Anterior cingulate cortex (tissue), 58 donors: ENCODE measurements at places on chromosomes 4 and X.

GRCh38 chrX:142977128-142977914 lies 48.4 kb upstream of the SPANXN4 start:
- no peak for DNase-seq

DNA sequence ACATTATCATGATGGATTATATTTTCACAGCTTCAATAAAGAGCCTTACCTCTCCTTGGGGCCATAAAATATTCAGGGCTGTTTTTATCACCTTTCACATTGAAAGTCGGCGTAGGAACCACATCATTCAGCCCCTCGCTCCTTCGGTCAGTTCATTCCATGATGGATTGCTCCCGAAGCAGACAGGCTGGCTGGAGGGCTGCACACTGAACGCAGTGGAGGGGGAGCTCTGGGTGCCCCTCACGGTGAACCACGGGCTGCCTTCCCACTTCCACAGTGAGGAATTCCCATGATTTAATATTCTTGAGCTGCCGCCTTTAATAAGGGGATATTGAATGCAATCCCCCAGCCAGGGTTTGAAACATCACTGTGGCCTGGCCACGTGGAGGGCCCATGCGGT lies 16.0 kb downstream of the PPP2R2C start:
- no peak for DNase-seq

DNA sequence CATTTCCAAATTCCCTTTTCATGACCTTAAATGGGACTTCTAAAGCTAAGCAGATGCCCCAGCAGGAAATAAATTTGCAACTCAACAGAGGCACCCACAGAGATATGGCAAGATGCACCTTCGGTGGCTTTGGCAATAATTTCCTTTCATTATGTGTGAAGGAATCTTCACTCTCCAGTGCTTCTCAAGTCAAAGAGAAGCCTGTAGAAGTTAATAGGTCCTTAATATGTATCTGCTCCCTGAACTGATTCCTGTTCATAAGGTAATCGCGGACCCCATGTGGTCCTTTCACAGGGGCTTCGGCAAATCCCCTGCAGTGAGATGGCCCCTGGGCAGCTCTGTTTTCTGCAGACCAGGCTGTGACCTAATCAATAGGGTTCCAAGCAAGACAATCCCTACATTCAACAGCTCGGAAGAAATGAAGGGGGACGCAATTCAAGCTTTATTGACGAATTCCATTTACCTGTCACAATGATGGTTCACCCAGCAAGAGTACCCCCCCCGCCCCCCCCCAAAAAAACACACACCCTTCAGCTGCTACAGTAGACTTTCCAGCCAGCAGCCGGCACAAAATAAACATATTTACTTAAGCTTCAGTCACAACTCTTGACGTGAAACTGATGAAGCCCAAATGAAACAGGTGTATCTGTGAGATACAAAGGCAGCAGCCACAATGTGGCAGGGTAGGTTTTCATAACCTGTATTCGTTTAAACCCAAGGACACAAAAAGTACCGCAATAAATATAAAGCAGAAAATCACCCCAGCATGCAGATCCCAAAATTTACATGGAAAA lies 35.3 kb downstream of the FAT1 start:
- no peak for DNase-seq

DNA sequence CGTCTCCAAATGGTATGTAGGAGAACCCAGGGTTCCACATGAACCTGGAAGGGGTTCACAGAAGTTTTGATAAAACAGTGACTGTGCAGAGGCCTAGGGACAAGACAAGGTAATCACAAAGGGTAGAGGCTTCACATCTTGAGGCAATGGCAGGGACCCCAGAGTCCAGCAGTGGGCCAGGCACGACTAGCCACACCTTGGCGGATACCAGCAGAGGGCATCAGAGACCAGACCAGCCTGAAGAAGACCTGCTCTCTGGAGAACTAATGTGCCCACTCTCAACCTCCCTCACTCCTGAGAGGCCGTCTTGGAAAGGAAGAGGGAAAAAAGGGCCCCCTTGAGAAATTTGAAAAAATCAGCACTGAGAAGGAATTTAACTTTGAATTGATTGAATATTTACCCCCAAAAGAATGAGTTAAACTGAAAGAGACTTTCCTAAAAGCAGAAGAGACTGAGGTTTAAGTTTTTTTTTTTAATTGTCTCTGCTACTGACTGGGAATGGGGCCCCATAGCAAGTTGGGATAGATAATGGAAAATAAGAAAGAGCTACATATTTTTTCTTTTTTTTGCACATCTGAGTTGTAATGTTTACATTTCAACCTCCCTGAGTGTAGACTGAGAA lies 243.8 kb upstream of the JADE1 start:
- DNase-seq = no peak

- no peak for DNase-seq
These were observed 32.0 kb downstream of the HAND2 start for GRCh38 chr4:173498023-173498422.

GRCh38 chr4:107333518-107333917 lies 297.4 kb upstream of the DKK2 start:
- DNase-seq = no peak

GRCh38 chr4:87026800-87027495 lies 92.1 kb downstream of the AFF1 start:
- DNase-seq = no peak

GRCh38 chr4:170423137-170423536 lies 333.4 kb upstream of the AADAT start:
- DNase-seq = no peak

DNA sequence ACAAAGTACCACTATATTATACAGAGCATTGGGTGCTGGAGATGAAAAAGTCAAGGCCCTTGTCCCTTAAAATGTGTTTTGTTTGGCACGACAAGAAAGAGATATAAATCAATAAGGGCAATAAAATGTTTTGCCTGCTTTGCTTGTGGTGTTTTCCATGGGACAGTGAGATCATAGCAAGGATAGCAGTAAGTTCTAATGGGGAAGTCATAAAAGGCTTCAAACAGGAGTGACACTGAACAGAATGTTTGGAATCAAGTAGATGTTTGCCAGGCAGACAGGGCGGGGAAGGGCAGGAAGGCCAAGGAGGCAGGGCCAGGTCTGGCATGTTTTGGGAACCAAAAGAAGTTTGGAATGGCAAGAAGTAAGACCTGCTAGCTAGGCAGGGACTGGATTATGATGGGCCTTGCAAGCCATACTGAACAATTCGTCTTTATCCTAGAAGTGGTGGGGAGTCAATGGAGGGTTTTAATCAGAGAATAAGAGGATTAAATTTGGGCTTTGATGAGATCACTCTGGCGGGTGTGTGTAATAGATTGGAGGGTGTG lies 16.4 kb downstream of the FGF2 start:
- no peak for DNase-seq

- peak; percentile 2 for DNase-seq
These were observed 24.7 kb downstream of the KCNE5 start for GRCh38 chrX:109600237-109600651.

GRCh38 chr4:48247878-48248558 lies 21.6 kb downstream of the TEC start:
- no peak for DNase-seq

- no peak for DNase-seq
These were observed 13.5 kb upstream of the BCORL1 start for GRCh38 chrX:129968968-129969367.

- no peak for DNase-seq
These were observed 105.9 kb downstream of the IL1RAPL1 start for GRCh38 chrX:28693101-28693500.

- DNase-seq = no peak
These were observed 38.9 kb upstream of the C4orf50 start for GRCh38 chr4:6056976-6057766.

DNA sequence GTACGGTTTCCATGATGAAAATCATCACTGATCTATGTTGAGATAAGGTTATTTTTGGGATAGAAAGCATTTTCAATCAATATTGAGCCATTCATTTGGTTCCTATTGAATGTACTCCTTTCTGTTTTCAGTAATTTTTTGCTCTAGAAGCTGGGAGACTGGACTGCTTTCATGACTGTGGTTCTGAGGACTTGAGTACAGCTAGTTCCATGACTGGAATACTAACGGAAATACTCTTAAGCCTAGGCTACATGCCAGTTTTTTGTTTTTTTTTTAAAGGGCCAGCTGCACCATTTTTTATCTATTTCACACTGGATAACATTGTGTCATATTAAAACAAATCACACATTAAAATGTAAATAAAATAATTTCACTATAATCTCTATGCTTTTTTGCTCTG lies 16.7 kb downstream of the PRR32 start:
- DNase-seq = no peak

DNA sequence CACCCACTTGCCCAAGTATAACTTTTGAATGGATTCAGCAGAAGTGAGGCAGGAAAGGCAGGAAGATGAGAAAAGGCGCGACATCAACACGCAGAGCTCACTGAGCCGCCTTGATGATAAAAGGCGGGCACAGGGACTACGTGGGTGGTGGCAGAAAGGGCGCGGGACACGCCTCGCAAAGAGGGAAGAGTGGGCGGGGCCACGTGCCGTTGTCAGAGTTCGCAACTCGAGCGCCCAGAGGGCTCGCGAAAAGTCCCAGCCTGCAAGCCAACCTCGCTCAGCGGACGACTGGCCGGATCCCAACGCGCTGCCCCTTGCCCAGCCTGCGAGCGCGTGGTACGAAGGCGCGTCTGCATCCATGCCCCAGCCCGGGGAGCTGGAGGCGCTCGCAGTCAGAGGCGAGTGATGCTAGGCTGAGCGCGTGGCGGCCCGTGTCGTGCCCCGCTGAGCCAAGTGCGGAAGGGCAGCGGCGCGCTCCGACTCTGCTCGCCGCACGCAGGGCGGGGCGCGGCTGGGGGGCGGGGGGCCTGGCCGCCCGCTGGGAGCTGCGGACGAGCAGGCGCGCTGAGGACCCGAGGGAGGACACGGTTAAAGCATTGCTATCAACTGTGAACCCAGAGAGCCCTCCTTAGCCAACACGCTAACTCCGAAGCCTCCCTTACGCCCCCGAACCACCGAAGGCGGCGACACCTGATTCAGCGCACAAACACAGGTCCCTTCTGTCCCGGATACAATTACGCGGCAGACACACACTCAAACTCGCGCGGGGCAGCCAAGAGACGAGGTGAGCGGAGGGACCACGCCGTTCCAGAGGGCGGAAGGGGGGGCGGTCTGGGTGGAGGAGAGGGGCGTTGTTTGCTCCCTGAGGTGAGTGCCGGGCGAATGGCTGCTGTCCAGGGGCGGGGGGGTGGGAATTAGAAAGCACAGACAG lies at the start of gene UGT8:
Gene UGT8, plus strand, starts transcription at position 617 of the 931 bp plus-strand sequence. CDS start 24,074 bp downstream, outside the sequence.
- DNase-seq = peak; percentile 70

DNA sequence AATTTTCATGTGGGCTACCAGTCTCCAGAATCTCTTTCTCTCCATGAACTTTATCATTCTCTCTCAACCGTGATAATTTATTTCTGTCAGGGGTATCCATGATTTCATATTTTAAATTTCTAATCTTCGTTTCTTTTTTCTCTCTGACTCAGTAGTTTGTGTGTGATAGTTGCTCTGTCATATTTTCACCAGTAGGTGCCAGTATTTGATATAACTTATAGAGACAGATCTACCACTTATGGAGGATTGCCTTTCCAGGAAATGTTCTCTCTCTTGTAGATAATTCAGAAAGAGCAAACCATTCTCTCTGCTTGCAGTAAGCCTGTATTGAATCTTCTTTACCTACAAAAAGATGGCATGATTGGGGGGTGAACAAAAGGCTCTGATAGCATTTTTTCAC lies 79.3 kb upstream of the DYNLT3 start:
- no peak for DNase-seq

- no peak for DNase-seq
These were observed 35.9 kb downstream of the TBC1D19 start for GRCh38 chr4:26619784-26620183.

- DNase-seq = peak; percentile 6
These were observed 1.2 kb downstream of the MSN start for GRCh38 chrX:65668377-65669310.

GRCh38 chrX:131544218-131544617 lies 344 bp downstream of the OR13H1 start:
- DNase-seq = no peak

DNA sequence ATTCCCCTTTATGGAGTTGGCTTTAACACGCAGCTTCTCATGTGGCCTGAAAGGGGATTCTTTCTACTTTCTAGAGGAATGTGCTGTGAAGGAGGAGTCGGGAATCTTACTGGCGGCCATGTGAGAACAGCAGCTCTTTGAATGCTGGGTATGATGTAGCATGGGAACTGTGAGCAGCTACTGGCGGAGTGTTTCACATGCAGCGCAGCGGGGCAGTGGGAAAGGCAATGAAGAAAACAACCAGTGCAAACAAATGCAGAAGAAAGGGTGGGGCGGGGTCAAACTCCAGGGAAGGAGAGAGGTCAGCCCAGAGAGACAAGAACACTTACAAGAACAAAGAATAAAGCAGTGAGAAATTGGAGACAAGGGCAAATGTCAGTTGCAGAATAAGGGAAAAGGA lies 363.8 kb upstream of the FTHL17 start:
- no peak for DNase-seq

DNA sequence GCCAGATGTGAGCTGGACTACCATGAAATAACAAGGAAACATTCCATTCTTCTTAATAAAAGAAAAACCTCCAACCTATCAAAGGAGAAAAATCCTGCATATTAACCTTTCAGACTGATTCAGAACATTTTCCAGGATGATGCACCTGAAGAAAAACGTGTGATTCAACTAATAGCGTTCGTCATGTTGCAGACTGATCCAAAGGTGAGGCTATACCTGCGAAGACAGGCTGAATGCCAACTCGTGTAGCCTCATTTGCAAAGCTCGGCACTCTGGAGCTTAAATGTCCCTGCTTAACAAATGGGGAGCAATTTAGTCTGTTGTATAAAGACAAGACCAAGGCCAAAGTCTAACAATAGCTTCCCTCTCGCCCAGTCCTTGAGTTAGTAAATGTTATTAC lies 172.0 kb upstream of the NOCT start:
- no peak for DNase-seq

- no peak for DNase-seq
These were observed 67.4 kb upstream of the UGT2B10 start for GRCh38 chr4:68748181-68748991.

DNA sequence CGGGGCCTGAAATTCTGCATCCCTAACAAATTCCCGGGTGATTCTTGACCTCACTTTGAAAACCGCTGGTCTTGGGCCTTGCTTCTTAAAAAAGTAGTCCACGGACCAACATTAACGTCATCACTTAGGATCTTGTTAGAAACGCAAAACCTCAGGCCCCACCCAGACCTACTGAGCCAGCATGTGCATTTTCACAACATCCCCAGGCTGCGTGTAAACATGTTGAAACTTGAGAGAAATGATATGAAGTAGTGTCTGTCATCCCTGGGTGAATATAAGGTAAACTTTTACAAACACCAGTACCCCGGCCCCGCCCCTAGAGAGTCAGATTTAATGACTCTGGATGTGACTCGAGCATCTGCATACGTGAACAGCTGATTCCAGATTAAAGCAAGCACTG lies 33.7 kb downstream of the SORBS2 start:
- DNase-seq = no peak

DNA sequence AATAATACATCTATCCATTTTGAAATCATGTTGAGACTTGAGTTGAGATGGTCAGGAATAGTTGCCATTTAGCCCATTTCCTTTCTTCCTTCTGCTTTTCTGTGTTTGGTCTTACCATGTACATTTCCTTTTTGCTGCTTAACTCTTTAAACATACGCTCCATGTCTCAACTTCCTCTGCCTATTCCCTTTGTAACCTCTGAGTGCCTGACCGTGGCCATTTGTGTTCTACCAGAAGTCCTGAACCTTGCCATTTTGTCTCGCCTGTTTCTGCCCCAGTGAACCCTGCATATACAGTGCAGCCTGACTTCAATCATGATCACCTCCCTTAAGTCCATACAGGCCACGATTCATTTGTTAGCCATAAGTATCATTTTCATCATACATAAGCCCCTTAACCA lies 169.0 kb downstream of the RAPGEF2 start:
- no peak for DNase-seq

GRCh38 chrX:47097018-47097417 lies 18.8 kb downstream of the RGN start:
- DNase-seq = no peak
